Stimulated activated CD8-positive, alpha-beta memory T cell treated with anti-CD3 and anti-CD28 coated beads, Interleukin-4, amount 100 ng/mL, for 1 hour (primary cell): ENCODE measurements at places on chromosomes 4 and X.

GRCh38 chrX:105323928-105324327 is 103.4 kb upstream of the TEX13A start:
- no peak for DNase-seq

DNA sequence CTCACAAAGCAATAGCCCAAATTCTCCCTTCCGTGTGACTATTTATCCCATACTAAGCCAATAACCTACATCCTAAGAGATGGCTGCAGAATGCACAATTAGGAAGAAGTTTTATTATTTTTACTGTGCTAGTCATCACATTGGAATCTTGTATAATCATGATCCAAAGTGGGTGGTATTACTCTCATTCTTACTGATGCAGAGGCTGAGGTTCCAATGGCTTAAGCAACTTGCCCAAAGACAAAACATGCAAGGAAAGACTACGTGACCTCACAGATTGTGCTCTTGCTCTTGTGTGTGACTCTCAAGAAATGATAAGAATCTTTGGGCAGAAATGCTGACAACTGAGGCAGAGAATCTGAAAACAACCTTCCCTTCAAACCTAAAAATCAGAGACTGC is 212.2 kb downstream of the LDB2 start:
- DNase-seq: no peak

DNA sequence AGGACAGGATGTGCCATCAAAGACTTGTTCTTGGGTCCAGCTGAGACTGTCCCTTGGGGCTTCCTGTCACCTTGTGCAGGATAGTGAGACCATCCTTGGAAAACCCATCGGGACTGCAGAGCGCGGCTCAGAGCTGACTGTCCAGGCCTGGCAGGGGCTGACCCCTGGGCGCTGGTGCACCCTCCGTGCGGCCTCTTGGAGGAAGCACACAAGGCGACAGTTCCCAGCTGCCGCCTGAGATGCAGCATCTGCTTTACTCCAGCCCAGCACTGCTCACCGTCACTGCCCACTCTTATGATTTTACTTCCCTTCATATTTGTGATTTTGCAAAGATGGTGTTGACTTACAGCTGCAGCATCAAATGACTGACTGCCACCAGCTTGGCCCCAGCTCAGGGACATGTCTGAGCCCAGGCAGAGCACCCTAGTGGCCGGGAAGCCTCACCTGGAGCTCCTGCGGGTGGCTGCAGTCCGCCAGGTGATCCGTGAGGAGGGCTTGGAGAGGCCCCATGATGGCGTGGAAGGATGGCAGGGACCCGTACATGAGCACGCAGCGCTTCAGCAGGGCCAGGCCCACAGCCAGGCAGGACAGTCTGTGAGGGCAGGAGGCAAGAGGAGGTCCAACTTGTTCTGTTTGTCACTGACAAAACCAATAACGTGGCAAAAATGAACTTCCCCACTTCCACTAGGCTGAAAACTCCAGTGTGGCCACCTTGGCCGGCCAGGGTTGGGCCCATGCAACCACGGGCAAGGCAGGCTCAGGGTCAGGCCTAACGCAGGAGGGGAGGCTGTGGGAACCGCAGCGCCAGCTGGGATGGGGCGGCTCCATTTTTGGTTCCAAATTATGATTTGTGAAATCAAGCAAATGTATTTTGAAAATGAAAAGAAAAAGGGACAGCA is 21.8 kb downstream of the NOP14 start:
- DNase-seq: no peak

GRCh38 chr4:139014371-139015268 is 961 bp upstream of the NOCT start:
- DNase-seq: no peak

DNA sequence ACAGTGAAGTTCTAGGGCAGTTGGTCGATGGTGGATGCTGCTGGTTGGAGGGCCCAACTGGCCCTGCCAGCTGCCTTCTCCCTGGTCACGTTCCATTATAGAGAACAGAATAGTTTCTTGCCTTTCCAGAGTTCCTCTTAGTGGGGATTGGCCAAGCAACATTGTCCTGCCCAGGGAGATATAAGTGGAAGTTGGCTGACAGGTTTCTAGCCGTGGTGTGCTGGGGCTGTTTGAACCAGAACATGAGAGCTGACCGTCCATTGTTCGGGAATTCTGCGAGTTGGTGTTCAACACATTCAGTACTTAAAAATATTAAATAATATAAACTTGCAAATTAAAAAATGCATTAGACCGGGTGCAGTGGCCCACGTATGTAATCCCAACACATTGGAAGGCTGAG is 3.5 kb upstream of the AFAP1 start:
- DNase-seq: no peak

- DNase-seq: no peak
Observed at GRCh38 chr4:182556580-182556979, 313.4 kb downstream of the TENM3 start.

- no peak for DNase-seq
Observed at GRCh38 chr4:42331914-42332368, 65.3 kb upstream of the SHISA3 start.

DNA sequence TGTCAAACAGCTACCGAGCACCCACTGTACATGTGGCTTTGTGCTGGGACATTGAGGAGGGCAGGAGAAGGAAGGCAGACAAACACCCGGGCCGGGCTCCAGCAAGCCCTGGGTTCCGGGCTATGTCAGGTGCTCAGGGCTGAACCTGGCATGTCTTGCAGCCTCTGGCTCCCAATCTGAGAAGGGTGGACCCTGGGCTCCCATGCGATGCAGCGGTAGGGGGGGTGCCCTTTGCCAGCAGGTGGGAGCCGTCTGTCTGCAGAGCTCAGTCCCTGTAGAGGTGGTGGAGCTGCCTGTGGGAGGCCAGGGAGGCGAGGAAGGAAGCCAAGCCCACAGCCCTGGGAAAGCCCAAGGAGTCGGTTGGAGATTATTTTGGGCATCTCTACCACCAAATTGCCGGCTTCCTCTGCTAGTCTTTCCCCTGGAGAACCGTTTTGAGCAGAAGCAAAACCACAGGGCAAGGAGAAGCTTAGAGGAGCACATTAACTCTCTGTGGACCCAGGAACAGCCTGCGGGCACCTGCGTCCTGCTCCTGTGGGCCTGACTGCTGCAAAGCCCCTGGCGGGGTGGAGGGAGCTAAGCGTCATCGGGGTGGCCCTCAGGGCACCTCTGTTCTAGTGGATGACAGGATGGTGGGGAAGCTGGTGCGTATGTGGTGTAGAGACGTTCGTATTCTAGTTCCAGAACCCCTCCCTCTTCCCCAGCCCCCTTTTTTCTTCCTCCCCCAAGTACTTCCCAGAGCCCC is 10.3 kb downstream of the CPZ start:
- DNase-seq: no peak

GRCh38 chr4:86778175-86778574 is 71.0 kb downstream of the SLC10A6 start:
- no peak for DNase-seq

DNA sequence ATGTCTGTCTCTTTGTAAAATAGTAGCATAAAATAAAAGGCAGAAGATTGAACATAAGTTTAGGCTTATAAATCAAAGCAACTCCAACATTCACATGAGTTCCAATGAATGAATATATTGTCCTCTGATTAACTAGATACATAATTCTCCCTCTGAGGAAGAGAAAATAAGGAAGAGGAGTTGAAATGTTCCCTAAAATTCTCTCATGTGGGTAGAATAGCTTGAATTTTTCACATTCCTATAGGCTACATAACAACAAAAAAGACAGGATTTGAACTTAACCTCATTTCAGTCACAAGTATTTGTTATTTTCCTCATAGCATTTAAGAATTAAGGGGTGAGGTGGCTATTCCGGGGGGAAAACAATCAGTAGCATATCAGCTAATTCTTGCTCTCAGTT is 462.4 kb upstream of the NDST4 start:
- no peak for DNase-seq

- no peak for DNase-seq
Observed at GRCh38 chr4:48212165-48212564, 57.5 kb downstream of the TEC start.

- DNase-seq: no peak
Observed at GRCh38 chr4:92381616-92382015, 77.8 kb downstream of the GRID2 start.

DNA sequence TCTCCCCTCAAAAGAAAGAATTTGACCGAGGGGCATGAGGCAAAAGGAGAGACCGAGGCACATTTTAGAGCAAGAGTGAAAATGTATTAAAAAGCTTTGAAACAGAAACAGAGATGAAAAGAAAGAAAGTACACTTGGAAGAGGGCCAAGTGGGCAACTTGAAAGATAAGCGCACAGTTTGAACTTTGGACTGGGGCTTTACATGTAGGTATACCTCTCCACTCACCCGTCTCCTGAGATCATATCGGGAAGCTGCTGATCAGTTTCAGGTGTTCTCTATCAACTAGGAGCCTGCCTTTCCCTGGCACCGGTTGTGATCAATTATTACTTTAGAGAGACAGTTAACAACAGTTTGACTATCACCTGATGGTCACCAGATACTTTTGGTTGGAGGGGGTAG is 2666.5 kb downstream of the ARAP2 start:
- no peak for DNase-seq

DNA sequence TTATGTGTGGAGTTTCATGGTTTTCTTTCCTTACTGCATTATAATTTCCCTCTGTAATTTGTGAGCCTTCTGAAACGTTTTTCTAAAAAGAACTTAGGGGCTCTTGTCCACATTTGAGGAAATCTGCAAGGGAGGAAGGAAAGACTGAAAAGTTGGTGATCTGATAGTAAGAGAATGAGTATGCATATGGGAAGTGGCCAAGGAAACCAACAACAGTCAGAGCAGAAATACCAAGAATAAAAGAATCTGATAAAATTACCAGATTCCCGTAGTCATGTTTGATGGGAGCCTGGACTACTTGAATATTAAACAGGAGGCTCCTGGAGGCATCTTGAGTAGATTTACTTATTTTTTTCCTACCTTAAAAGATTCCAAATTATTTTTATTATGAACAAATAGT is 50.1 kb downstream of the MEPE start:
- DNase-seq: no peak

- no peak for DNase-seq
Observed at GRCh38 chrX:5145957-5146356, 1082.7 kb downstream of the NLGN4X start.

GRCh38 chr4:41918278-41918677 is 17.0 kb upstream of the TMEM33 start:
- DNase-seq: no peak

- no peak for DNase-seq
Observed at GRCh38 chrX:24399550-24399949, 39.1 kb downstream of the SUPT20HL1 start.

DNA sequence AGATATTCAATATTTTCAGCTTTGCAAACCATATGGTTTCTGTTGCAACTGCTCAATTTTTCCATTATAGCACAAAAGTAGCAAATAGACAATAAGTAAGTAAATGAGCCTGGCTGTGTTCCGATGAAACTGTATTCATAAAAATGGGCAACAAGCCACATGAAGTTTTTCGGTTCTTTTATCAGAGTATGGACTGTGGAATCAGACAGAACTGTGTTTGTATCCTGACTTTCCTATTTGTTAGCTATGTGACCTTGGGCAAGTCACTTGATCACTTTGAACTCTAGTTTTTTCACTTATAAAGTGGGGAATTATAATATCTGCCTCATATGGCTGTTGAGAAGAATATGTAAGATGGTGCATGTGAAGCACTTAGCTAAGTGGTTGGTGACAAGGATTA is 23.4 kb upstream of the ADGRA3 start:
- DNase-seq: no peak

DNA sequence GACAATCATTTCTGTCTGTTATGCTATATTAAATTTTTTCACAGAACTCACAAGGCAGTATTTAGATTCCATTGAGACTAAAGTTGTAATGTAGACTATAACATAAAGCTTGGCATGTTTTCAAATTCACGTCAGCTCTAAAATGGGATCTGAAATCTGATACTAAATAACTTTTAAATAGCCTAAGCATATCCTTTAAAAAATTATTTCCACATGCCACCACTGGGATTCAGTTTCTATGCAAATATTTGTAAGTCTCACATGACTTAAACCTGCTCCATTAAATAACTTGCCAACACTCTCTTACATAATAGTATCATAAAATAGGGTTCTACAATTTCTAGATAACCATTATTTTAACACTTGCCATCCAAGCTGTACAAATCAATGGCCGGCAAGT is 32.4 kb downstream of the KLHL8 start:
- DNase-seq: no peak

GRCh38 chrX:66919280-66919832 is 280.5 kb upstream of the EDA2R start:
- no peak for DNase-seq

- no peak for DNase-seq
Observed at GRCh38 chrX:55006827-55007621, 6.9 kb downstream of the APEX2 start.

GRCh38 chr4:2168469-2169319 is 73.2 kb downstream of the HAUS3 start:
- no peak for DNase-seq

DNA sequence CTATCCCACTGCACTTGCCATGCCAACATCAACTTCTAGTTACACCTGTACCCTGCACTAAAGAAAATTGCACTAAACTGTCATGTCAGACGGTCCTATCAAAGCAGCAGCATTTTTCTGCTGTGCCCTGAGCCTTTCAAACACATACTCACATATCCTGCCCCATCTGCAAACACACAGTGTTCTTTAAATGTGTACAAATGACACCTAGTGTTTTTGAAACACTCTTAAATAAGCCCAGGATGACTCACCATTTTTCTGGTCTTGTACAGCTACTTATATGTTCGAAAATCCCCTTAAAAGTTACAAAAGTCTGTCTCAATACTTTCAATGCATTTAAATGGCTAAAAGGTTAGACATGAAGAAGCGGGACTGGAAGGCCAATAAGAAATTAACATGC is 346.7 kb upstream of the PPARGC1A start:
- no peak for DNase-seq

DNA sequence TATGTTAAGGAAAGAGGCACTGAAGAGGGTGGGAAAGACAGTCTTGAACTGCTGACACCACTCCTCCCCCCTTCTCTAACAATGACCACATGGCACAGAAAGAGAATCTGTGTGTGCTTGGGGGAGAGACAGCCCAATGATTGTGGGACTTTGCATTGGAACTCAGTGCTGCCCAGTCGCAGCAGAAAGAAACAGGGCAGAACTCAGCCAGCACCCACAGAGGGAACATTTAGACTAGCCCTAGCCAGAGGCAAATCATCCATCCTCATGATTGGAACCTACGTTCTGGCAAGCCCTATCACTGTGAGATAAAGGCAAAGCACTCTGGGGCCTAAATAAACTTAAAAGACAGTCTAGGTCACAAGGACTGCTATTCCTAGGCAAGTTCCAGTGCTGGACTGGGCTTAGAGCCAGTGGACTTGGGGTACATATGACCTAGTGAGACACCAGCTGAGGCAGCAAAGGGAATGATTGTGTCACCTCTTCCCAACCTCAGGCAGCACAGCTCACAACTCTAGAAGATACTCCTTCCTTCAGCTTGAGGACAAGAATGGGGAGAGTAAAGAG is 132.8 kb upstream of the S100G start:
- no peak for DNase-seq
